ENCODE measurements at places on chromosomes 6 and 20.

DNA sequence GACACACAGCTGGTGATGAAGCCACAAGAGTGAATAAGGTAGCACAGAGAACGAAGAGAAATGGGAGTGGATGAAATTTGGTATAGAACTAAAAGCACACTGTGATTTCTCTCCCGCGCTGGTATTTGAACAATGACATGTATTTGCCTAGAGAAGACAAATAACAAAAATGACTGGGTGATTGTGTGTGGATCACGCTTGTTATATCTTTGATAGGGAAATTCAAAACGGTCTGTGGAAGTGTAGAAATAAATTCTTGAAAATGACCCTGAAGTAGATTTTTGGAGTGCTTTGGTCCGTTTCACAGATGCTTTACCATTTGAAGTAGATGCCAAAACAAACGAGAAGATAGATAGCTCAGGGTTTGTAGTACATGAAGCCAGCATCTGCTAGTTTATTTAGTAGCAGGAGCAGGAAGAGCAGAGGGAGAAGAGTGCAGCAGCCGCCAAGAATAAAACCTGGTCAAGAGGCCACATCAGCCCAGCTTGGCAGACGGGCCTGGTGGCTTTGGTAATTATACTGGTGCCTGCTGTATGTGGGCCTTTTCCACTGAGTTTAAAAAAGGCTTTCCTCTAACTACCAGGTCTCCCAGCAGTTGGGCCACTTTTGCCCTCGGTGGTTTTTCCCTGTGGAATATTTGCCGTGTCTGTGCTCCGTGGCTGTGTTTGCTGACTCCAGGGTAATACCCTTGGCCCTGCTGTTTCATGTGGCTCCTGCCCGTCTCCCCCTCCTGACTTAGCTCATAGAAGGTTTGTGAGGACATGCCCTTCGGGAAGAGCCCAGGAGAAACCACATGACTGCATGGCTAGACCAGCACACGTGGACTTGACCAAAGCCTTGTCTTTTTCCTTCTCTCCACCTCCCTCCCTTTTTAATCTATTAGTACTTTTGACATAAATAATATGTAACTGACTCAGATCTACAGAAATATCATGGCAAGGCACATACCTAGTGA lies 294.0 kb downstream of the SOX4 start:
- DNase-seq, result no peak

DNA sequence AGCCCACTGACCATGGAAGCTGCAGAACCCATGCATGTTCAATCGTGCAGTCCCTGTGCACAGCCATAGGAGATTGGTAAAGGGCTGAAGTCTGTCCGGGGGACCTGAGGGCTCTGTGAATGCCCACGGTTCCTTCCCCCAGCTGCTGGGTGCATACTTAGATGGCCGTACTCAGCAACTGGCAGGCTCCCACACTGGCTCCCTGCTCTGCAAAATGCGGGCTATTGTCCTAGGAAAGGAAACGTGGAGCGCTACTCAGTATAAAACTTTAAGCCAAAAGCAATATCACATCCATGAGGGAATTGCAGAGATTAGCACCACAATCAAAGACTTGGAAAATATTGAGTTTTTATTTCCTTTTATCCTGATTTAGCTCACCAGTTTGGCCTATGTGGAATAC lies 202.0 kb downstream of the WDR27 start:
- DNase-seq, result no peak

DNA sequence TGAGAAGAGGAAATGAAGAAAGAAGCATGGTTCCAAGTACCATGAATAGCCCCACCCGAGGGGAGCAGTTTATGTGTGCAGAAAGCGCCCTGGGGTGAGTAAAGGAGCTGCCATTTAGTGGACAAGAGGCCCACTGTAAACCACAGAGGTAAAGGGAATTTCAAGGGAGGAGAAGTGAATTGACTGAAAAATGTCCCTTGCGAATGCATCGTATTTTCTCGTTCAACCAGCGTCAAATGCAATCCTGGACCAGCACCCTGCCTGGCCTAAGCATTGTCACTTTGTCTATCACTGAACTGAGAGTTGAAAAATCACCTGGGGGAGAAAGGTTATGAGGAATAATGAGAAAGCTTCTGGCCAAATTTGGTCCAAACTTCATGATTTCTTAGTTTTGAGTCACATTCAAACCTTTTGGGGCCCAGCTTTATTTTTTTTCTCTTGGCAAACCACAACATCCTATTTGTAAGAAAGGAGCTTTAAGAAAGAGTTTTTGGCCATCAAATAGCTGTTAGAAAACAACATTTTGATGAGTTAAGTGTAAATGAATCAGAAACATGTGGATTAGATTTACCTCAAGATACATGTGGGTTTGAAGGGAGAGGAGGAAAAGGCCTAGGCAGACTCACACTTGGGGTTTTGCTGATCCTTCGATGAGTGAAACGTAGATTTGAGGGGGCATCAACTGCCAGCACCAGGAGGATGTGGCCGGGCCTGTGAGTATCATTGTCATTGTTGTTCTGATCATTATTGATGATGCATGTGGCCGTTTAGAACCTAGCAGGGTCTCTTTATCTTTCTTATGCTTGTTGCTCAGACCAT lies 214.0 kb downstream of the CLIC5 start:
- DNase-seq, result no peak

DNA sequence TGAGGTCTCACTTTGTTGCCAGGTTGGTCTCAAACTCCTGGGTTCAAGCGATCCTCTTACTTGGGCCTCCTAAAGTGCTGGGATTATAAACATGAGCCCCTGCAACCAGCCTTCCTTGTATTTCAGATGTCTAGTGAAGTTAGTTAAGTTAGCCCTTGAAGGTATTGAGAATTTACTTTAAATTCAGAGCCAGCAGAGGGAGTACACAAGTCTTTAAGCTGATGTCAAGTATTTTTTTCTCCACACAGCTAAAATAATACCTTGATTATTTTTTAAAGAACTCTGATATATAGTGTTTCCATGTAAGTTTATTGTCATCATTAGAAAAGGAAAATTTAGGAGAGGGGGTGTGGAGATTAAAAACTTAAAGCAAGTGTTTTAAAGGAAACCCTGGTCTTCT lies 9.8 kb downstream of the FOXO3 start:
- no peak for DNase-seq

DNA sequence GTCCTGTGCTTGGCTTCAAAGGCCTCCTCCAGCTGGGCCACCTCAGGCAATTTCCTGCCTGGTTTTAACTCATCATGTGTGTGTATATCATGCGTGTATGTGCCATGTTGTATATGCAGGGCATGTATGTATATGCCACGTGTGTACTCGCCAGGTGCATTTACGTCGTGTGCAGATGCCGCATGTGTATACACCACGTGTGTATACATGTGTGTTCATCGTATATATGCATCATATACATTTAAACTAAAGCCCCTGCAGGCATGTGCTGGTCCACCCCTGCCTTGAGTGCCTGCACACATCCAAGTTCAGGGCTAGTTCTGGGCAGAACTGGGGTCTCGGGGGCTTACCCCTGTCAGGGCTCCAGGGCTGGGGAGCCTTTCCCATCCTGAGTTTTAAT lies 54.0 kb upstream of the SMOC2 start:
- no peak for DNase-seq

DNA sequence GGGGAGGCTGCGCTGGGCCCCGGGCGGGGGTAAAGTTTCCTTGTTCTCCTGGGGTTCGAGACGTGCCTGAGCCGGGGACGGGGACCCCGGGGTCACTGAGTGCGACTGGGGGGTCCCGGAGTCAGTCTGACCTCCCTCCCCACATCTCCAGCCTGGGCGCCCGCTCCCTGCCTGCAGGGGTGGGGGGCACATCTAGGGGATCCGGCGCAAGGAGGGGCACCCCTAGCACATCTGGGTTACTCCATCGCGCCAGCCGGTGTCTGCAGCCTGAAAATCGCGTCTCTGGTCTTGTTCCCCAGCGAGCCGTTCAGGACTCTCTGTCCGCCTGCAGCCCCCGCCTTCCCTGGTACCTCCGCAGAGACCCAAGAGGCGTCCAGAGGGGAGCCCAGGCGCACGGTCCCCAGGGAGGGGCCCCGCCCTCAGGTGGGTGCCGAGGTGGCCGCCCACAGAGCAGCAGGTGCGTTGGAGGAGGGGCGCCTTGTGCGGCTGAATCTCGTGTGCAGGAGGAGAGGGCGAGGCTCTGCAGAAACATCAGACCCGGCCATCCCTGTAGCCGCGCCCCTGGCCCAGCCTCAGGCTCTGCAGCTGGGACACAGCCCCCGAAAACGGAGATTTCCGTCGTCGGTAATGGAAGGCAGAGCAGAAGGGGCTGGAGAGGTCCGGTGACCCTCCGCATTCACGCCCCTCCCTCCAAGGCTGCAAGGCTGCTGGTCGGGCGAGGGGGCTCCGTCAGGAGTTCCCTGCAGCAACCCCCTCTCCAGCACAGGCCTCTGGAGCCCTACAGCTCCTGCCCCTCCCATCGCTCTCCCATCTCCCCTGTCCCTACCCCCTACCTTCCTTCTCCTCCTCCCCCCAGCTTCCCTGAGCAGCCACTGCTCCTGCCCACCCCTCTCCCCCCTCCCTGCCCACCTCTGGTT lies 628 bp upstream of the CHRNA4 start:
- no peak for DNase-seq
